ENCODE measurements at places on chromosomes 5 and 9. TPM values are rescaled to one million over a fixed set of nuclear protein-coding genes. Genes with fewer than 3 reads are reported as not detected.

The F12 gene
- 19.8 TPM for polyA plus RNA-seq

The SELENOP gene
- polyA plus RNA-seq = 420 TPM

The CBY3 gene
- polyA plus RNA-seq = 0.81 TPM

The BRINP1 gene
- polyA plus RNA-seq = 7.5 TPM

The FBXL7 gene
- polyA plus RNA-seq = 29.8 TPM

The IFNE gene
- not detected for polyA plus RNA-seq

The RNF208 gene
- polyA plus RNA-seq = 15.1 TPM

DNA sequence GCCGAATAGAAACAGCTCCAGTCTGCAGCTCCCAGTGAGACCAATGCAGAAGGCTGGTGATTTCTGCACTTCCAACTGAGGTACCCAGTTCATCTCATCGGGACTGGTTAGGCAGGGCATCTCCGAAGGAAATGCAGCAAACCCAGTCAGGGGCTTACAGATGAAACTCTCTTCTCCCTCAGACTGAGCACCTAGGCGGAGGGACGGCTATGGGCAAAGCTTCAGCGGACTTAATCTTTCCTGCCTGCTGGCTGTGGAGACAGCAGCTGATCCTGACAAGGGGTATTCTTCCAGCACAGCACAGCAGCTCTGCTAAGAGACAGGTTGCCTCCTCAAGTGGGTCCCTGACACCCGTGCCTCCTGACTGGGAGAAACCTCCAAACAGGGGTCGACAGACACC is 330.9 kb downstream of the DNAH5 start:
- DNase-seq = no peak

GRCh38 chr5:76269932-76270610 is 133.0 kb upstream of the IQGAP2 start:
- DNase-seq = no peak

DNA sequence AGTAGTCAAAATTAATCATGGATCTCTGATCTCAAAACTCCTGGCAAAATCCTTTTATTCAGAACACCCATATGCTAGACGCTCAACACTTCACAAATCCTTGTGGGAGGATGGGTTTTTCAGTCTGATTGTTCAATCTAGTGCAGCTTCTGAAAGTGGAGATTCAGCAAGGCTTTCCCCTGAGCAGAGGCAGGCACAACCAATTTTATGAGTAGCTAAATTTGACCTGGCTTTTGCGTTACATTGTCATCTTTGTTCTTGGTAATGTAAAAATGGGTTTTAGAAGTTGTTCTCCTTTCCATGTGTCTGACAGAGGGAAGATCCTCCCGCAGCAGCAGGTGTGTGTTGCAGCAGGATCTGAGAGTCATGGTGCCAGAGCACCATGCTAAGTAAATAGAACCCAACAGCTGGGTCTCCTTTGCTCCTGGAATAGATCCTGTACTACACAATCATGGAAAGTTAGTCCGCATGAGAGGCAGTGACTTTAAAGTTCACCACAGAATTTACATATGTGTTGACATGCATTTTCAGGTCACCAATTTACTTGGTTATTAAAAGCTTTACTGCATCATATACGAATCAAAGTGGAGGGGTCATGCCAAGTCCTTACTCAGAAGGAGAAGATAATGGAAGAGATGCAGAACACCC is 70.1 kb upstream of the MEF2C start:
- DNase-seq = no peak

DNA sequence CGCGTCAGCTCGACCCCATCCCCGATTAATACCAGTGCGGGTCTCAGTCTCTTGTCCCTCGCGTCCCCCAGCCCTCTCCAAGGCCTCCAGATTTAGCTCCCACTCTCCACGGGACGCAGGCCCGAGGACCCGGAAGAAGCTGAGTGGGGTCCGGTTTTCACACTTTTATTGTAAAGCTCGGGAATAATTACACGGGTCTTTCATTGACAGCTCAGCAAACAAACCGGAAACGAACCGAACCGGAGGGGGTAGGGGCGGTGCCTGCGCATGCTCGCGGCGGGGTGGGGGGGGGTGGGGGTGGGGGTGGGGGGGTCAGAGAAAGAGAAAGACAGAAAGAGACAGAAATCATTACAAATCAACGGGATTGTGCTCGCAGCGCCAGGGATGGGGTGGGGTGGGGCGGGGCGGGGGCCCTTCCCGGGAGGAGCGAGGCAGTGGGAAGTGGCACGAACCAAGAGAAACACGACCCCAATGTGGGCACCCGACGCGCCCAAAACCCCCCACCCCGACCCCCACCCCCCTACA is 27.9 kb downstream of the PCDH1 start:
- no peak for DNase-seq

DNA sequence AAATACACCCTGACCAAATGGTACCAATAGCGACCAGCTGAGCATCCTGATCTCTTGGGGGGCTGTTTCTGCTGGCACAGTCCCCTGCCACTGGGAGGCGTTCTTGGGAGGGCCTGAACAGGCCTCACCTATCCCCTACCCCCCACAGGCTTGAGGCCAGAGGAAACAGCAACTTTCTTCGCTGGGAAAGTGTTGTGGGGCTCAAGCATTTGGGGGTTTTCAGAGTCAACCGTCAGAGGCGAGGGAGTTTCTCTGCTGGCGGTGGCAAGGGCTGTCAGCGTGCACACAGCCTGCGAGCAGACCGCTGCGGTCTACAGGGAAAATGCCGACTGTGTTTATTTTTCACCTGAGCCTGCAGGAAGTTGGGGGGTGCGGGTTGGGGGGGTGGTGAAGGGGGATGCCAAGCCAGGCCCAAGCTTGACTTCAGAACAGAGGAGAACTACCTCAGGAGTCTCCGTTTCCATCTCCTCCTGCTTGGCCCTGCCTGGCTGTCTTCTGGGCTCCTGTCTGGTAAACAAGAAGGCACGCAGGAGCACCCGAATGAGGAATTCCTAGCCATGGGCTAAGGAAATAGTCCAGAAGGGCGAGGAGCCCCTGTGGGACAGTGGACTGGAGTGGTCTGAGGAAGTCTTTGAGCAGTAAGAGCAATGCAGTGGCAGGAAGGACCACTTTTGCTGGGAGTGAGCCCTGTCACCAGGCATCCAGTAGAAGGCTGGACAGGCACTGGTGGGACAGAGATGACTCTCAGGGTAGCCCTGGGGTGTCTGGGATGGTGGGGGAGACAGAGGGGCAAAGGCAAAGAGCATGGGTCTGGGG is 18.1 kb downstream of the TCF7 start:
- DNase-seq = no peak

DNA sequence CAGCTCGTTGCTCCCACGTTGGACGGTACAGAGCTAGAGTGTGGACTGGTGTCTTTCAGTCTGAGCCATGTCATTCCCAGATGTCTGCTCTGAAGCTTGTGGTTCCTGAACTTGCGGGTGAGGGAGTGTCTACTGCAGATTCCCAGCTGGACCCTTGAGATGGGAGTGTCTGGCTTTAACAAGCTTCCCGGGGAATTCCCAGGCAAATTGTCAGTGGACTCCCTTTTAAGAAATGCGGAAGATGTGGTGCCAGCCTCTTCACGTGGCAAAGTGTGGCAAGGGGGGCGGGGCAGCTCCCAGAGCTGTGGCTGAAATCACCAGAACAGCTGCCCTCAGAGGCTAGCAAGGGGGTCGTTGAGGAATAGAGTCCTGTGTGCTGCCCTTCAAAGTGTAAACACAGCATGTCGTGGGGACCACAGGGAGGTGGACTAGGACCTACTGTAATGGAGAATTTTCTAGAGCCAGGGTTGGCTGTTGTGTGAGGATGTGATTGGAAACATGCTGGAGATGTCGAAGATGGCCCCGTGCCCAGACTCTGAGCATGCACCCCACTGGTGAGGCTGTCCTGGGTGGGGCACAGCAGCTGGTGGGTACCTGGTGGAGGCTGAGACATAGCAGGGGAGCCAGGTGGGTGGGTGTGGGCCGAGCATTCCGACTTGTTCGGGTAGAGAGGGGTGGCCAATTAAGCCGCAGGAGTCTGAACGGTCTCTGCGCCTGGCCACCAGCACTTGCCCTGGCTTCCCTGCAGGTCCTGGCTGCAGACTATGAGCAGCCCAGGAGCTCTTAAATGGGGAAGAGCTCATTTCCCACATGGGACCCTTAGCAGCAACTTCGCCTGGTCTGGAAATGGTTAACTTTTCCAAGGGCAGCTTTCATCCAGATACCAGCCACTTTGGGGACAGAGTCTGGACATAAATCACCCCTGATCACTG is 37.4 kb downstream of the PRRX2 start:
- DNase-seq = no peak

DNA sequence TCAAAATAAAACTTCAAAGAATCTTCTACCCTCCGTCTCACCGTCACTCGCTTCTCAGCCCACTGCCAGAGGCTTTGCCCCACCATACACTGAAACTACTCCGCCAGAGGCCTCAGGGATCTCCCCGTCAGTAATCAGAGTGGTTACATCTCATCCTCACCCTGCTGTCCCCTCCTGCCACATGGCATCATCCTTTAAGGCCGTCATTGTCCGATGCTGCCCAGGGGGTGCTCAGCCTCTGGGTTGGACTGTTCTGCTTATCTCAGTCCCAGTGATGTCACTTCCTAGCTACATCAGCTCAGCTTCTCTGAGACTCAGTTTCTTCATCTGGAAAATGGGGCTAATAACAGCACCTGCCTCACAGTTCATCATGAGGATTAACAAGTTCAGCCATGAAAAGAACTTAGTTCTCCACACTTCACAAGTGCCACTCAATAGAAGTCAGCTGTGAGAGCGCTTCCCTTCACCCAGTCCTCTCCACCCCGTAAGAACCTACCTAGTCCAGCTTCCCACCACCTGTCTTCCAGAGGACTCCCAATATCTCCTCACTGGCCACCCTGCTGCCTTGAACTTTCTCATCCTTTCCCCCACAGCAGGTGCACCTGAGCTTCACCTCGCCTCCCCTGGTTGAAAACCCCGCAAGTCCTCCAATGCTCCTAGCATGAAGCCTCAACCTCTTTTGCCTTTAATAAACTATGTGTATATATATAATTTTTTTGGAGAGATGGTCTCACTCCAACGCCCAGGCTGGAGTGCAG is 2.8 kb upstream of the IL3 start:
- DNase-seq = no peak

DNA sequence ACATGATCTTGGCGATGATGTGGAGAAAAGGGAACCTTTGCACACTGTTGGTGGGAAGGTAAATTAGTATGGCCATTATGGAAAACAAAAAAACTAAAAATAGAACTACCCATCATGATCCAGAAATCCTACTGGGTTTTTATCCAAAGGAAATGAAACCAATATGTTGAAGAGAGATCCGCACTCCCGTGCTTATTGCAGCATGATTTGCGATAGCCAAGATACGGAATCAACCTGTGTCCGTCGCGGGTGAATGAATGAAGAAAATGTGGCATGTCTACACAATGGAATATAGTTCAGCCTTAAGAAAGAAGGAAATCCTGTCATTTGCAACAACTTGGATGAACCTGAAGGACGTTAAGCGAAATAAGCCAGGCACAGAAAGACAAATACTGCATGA is 84.5 kb downstream of the TTLL11 start:
- DNase-seq = no peak

- no peak for DNase-seq
Observed at GRCh38 chr9:92234514-92234913, 59.0 kb downstream of the IARS1 start.

GRCh38 chr5:141769671-141770070 is 87.6 kb upstream of the ARAP3 start:
- no peak for DNase-seq

GRCh38 chr5:171647043-171647903 is 138.3 kb upstream of the SMIM23 start:
- DNase-seq = no peak

GRCh38 chr9:114371343-114371944 is 16.3 kb downstream of the AKNA start:
- DNase-seq = no peak

DNA sequence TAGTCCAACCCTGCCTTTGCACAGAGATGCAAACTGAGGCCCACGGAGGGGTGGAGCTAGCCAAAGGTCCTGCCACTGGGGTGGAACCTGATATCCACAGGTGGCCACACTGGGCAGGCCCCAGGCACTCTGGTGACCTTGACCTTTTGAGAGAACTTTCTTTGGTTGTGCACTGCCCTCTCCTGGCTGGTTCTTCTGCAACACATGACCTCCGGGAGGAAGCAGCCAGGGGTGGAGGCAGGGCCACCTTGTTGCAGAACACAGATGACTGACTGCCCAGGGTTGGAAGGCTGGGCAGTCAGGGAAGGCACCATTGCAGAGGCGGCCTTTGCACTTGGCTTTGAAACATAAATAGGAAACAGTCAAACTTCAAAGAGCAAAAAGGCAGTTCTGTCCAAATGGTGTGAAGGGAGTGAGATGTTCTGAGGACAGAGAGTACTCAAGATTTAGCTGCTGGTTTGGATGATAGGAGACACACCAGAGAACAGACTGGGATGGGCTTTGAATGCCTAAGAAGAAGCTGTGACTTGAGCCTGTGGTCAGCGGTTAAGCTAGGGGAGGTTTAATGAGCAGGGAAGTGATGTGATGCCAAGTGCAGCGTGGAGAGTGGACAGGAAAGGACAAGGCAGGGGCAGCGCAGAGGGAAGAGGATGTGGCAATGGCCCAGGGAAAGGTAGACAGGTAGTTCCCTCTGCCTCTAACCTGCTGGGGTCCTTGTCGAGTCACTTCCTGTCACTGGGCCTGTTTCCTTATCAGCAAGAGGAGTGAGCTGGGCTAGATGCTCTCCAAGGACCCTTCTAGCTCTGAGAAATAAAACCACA is 6.8 kb upstream of the TCOF1 start:
- DNase-seq = no peak

DNA sequence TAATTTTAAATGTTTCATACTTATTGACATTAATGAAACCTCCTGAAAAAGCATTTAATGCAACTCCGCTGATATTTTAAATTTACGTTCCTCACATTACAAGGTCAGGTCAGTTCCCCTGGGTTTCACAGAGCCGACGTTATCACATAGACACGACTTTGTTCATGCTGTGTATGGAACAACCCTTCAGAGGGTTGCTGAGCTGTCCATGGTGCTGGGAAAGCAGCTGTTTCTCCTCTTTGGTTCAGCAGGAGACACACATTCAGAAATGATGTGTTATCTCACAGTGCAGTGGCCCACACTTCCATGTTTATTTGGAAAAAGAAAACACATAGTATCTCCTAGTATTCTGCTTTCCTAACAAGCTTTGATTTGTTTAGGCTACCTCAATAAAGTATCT is 53.5 kb downstream of the PPP2R2B start:
- peak; percentile 41 for DNase-seq

DNA sequence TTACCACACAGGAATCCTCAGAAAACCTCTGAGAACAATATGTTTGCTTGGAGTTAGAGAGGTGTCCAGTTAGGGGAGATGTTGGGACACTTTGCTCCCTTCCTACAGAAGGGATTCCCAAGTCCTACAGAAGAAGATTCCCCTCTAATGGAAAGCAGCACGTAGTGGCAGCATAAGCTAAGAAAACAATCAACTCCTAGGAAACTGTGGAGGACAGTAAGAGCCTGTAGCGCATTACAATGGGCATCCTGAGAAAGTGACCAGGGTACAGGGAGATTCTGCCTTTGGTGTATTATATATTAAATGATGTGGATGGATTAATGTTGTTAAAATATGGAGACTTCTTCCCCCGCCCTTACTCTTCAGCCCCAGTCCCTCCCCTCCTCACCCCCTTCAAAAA is 13.9 kb upstream of the RIC1 start:
- no peak for DNase-seq

DNA sequence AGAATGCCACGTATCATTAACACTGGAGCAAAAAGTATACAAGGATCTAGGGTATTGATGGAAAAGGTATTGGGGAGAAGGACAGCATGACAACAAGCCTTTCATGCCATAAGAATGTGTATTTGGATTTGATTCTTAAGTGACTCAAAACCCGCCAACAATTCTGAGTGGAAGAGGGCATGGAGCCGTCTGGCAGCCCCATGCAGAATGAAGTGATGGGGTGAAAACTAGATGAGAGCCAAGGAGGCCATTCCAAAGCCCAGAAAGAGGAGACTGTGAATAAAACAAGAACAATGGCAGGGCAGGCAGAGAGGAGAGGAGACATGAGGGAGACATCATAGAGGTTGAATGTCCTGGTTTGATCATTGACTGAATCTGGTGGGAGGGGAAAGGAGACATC is 272.3 kb upstream of the WWC1 start:
- DNase-seq = no peak
